ENCODE measurements at places on chromosomes 4 and X.

DNA sequence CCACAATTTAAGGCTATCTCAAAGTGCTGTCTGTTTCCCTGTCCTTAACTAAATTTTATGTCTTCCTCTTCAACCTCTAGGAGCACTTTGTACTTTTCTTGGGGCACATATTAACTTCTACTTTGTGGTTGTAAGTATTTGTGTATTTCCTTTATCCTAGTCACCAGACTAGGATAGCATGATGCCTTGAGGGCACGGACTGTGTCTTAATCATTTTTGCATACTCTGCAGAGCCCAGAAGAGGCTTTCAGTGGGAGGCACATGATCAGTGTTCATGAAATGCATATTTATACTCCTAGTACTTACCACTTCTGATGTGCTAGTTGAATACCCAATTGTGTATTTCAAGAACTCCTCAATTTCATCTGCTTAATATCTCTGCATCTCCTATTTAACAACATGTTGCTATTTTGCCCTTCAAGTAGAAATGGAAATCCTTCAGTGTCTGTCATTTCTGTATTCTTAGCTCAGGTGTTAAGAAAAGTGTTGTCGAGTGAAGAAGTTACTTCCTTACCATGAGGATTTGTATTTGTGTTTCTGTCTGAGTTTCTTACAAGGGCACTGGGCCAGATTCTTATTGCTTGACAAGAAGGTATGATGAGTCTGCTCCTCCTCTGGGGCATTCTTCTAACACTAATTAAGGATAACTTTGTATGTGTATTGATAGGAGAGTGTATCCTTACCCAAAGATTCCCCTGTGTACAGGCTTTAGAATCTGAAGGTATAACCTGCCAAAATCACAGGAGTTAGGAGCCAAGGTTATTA is 28.3 kb upstream of the PGRMC2 start:
- no peak for DNase-seq

GRCh38 chrX:103517246-103517645 is 2.0 kb downstream of the RAB40A start:
- DNase-seq, result no peak

- no peak for DNase-seq
These were observed 161.5 kb upstream of the SFRP2 start for GRCh38 chr4:153950100-153950979.

DNA sequence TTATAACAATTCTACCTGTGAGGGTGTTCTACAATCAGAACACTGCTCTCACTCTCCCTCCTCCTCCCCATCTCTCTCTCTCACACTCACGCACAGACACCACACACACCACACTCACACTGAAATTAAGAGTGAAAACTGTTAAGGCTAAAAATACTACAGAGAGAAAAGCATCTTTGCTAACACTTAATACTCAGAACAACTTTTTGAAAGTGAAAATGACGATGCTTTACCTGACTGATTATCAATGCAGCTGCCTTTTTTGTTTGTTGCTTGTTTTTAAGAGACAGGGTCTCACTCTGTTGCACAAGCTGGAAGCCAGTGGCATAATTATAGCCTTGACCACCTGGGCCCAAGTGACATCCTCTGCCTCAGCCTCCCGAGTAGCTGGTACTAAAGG is 222.4 kb downstream of the APBB2 start:
- no peak for DNase-seq

DNA sequence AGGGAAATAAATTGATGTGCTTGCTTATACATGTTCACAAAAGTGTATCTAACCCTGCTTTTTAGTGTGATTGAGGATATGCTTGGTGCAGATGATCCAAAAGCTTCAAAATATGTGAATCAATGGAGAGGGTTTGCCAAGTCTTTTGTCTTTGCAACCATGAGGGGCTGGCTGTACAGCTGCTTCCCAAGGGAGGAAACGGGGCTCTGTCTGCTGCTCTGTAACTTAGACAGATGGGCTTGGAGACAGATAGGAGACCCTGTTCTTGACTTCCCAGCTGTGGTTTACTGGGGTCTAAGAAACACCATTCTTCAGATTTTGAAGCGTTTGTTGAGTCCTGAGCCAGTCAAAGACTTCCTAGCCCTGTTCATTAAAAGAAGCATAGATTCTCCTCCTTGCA is 152.3 kb downstream of the DCLK2 start:
- no peak for DNase-seq

GRCh38 chrX:54926978-54927377 is 6.4 kb downstream of the TRO start:
- DNase-seq, result no peak

DNA sequence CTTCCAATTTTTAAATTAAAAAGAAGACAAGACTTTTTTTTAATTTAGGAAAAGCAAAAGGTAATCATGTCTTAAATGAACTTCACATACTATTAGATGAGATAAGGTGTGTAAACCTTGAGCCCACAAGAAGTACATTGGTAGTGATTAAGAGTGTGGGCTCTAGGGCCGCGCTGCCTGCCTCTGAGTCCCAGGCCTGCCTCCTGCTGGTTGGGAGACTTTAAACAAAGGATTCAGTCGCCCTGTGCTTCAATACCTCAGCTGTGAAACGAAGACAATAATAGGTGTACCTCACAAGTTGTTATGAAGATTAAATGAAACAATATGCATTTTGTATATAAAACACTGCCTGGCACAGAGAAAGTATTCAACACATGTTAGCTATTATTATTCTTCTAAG is 95.9 kb upstream of the MYOZ2 start:
- no peak for DNase-seq

DNA sequence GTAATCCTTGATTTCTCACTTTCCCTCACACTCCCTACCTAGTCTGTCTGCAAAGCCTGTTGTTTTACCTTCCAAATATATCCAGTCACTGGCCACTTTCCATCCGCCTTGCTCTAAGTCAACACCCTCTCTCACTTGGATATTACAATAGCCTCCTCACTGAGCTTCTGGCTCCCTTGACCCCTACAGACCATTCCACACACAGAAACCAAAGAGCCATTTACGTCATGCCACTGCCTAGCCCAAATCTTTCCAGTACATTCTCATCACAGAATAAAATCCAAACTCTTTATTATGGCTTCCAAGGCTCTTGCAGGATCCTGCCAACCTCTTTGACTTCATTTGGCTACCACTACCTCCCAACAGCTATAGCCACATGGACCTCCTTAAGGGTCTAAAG is 25.7 kb upstream of the ARHGEF9 start:
- DNase-seq, result no peak

- DNase-seq, result no peak
These were observed 8.1 kb downstream of the ATP7A start for GRCh38 chrX:77918568-77918967.

DNA sequence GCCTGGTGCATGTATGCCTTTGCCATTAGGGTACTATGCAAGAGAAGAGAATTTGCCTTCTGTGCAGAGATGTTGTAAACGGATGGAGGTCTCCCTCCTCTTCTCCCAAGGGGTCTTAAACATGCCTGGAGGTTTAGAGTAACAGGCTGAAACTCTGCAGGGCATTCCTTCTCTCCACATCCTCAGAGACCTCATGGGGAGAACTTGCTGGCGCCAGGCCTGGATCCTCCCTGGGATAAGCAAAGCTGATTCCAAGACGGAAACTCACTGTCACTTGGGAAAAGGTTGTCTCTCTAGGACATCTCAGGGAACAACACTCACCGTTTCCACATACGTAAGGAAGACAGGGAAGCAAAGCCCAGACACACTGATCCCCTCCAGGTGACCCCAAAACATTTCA is 76.9 kb upstream of the GPM6B start:
- DNase-seq, result no peak

DNA sequence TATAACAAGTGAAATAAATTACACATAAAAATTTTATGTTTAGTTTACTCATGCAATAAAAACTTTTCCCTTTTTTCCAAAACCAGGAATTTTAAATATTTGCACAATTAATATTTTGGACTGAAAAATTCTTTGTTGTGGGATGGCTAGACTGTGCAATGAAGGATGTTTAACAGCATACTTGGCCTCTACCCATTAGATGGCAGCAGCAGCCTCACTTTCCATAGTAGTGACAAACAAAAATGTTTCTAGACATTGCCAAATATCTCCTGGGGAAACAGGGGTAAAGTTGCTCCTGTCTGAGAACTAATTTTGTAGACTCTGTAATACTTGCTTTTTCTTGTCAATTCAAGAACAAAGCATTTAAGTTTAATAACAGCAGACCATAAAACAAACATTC is 49.8 kb downstream of the SCLT1 start:
- DNase-seq, result no peak

DNA sequence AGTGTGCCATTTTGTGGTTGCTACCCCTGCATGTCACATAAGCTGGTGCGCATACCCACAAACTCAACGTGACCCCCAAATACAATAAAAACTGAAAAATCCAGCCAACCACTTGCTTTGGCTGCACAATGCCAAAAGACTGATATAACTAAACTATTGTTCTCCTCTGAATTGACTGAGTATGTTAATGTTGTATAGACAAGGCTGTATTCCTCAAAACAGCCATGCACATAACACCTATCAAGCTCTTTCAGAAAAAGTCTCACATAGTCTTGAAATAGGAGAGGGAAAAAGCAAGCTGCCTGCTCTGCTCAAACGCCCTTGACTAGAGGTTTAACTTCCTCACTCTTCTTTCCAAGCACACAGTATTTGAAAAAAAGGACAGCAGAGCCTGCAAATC is 126.4 kb upstream of the NOCT start:
- no peak for DNase-seq

- DNase-seq, result no peak
These were observed 54.8 kb downstream of the C4orf51 start for GRCh38 chr4:145734576-145735346.

GRCh38 chr4:141705048-141705746 is 68.8 kb downstream of the IL15 start:
- no peak for DNase-seq

DNA sequence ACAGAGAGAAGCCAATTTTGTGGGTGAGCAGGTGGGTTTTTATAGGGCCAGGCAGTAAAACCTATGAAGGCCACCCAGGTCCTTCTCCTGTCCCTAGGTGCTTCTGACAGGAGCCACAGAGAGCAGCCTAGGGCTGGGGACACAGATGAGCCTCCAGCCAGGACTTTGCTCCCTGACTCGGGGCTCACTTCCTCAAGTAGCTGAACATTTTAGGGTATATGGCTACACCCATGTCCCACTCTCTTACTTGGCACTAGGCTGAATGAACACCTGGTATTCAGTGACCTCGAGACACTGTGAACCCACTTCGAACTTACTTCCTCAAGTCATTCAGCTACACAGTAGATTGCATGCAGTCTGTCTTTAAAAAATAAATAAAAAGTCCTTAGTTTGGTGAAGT is 217.3 kb downstream of the MID1IP1 start:
- no peak for DNase-seq

Measured in GM19239 (cell line).